Bone marrow (tissue), 2 donors: ENCODE measurements at places on chromosomes 6 and 20.

DNA sequence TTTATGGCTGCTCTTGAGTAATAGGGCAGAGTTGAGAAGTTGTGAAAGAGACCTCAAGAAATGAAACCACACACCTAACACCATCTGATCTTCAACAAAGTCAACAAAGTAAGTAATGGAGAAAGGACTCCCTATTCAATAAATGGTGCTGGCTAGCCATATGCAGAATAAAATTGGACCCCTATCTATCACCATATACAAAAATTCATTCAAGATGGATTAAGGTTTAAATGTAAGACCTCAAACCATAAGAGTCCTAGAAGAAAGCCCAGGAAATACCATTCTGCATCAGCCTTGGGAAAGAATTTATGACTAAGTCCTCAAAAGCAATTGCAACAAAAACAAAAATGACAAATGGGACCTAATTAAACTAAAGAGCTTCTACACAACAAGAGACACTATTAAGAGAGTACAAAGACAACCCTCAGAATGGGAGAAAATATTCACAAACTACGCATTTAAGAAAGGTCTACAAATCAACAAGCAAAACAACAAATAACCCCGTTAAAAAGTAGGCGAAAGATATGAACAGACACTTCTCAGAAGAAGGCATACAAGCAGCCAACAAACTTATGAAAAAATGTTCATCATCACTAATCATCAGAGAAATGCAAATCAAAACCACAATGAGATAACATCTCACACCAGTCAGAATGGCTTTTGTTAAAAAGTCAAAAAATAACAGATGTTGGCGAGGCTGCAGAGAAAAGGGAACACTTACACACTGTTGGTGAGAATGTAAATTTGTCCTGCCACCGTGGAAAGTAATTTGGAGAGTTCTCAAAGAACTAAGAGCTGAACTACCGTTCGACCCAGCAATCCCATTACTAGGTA is 4.0 kb downstream of the MAP3K5 start:
- DNase-seq, result no peak

DNA sequence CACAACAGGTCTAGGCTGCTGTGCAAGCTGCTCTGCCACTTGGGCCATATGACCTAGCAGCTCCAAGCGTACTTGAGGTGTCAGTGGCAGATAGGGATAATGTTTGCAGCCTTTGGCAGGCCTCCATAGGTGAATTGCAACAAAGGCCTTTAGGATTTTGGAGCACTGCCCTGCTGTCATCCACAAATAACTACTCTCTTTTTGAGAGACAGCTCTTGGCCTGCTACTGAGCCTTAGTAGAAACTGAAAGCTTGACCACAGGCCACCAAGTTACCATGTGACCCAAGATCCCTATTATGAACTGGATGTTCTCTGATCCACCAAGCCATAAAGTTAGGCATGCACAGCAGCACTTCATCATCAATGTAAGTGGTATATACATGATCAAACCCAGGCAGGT is 29.9 kb downstream of the FBXO30 start:
- DNase-seq, result no peak

- no peak for DNase-seq
Observed at GRCh38 chr6:157622427-157622826, 200.6 kb upstream of the SNX9 start.

DNA sequence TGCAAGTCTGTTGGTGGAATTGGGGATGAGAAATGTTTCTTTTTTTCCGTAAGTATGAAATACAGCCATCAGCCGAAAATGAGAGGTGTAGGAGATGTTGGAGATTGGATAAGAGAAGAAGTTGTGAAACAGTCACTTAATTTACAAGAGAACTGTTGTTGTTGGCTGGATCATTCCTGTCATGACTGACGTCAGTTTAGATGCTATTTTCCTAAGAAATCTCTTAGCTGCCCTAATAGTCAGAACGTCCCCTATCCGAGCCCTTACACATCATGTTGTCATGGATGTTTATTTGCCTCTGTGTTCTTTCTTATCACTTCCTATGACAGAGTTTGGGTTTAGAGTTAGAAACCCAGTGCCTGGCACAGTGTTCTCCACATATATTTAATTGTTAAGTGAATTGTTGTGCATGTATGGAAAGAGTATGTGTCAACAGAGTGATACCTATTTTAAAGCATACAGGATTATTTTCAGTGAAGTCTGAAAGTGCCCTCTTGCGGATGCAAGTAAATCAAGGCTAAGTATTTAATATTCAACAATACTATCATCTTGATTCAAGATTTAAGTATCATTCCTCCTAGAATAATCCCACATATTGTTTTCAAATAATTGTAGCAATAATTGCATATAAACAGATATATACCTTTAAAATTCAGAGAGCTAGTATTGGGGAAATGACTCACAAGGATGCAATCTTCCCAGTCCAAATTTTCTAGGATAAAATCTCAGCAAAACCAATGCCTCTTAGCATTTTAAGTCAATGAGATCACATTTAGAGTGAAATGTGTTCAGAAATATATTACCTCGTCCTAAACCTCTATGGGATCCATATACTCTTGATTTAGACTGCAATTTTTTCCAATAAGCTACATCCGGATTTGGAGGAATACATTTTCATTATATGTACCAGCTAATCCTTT is 309.9 kb upstream of the NOX3 start:
- no peak for DNase-seq

DNA sequence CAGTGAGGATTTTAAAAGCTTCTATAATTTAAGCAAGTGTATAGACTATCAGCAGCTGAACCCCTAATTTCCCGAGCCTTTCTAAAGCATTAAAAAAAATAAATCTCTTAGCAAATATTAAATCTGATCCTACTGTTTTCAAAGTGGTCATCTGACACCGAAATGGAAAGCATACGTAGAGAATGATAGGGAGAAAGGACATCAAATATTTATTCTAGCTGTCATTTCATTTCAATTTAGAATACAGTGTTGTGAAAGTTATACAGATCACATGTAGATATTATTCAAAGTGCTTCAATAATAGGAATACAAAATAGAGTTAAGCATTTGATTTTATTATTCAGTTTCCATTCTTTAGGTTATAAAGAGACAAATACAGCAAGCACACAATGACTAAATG is 61.9 kb upstream of the PKIB start:
- no peak for DNase-seq

- no peak for DNase-seq
Observed at GRCh38 chr20:11849270-11849915, 68.3 kb upstream of the BTBD3 start.

GRCh38 chr6:40393641-40394040 is 193.5 kb downstream of the LRFN2 start:
- no peak for DNase-seq

DNA sequence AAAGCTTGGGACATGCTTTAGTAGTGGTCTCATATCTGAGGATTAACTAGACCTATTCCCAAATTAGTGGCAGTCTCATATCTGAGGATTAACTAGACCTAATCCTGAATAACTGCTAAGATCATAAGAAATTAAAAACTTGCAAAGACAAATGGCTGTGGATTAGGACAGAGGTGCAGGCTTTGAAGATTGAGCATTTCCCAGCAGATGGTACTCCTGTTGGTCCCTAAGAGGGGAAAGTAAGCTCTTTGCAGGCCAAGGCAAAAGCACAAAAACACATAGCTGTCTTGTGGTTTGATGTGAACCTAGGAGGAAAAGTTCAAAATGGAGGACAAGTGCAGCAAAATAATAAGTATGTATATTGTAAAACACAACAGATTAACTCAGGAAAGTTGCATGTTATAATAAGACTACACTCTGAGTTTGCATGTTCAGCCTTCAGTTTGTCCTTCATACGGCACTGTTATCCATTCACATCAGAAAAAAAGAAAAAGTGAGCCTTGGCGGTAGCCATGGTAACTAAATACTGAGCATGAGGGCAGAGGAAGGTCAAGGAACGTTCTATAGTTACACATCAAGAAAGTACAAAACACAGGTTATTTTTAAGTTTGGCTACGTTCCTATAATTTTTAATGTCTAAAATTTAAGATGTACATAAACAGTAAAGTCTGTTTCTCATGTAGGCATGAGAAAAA is 62.8 kb downstream of the FILIP1 start:
- DNase-seq, result no peak

GRCh38 chr6:46626228-46626909 is 26.2 kb downstream of the CYP39A1 start:
- no peak for DNase-seq

GRCh38 chr6:56708810-56709597 is 66.3 kb upstream of the DST start:
- peak; percentile 32 for DNase-seq

DNA sequence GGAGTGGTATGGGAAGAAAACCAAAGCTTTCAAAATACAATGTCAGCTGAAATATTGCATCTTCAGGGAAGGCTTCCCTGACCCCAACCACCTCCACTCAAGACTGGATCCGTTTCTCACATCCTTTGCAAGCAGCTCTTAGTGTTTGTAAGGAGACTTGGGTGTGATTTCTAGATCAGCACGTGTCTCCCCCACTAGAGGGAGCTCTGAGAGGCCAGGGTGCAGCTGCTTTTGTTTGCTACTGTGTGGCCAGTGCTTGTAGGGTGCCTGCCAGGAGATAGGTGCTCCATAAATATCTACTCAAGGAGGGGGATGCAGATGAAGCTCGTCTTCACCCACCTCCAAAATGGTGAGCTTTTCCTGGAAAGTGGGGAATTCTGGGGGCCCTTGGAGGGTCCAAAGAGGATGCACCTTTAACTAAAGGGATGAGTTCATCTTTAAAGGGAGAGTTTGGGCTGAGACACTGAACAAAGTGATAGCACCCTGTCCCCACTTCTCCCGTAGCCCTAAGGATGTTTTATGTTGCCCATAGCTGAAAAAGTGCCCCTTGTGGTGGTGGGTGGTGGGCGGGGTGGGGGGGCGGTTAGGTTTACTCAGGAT is 52.6 kb upstream of the MAFB start:
- DNase-seq, result peak; percentile 19

DNA sequence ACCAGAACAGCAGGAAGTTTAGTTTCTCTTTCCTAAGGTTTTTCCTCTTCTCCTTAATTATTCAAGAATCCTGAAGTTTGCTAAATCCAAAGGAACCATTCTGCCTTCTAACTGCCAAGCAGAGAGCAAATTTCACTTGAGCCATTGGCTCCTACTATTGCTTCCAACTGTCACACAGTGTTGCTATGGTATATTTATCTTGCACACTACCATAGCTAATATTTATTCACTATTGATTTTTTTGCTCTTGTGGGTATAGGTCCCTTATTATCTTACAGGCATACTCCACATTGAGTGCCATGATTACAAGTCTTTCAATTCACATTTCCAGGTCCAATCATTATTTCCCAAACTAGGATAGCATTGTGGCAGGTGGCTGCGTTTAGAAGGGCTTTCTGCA is 266.7 kb upstream of the FLRT3 start:
- DNase-seq, result no peak

DNA sequence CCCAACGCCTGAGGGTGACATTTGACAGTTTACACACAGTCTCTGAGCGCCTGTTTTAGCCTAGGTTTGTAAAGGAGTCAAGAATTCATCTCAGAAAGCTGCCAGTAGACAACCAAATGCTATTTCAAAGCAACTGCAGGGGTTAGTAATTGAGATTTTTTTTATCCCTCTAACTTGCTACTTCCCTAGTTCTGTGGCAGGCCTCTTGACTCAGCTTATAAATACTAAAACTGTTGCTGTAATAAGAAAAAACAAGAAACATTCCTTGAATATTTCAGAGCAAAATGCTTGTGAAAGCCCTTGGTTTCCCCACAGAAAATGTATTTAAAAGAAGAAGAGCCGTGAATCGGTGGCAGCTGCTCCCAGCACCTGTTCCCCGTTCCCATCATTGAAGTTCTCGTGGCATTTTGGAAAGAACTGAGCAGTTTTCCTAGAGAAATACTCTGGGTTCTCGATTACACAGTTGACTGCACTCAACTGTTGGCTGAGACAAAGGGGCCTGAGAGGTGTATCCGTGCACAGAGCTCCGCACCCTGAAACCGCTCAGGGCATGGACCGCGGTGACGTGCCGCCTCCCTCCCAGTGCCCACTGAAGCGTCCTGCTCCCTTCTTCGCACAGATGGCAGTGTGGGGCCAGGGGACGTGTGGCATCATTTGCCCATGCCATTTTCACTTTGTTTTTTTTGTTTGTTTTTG is 20.9 kb downstream of the DLL1 start:
- DNase-seq, result no peak

DNA sequence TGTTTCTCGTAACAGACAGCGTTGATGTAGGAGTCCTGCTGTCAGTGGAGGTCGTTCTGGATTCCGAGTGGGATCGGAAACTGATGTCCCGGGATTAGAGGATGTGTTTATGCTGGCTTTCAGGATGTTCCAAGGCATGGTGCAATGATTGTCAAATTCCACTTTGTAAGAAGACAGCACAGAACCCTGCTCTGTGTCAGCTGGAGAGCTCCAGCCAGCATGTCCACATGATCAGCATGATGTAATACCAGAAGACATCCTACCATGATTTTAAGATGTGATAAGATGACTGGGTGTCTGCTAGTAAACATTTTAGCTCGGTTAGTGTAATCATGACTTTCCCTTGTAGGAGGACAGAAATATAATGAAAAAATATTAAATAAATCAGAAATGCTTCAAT is 20.3 kb downstream of the ENPP1 start:
- no peak for DNase-seq

DNA sequence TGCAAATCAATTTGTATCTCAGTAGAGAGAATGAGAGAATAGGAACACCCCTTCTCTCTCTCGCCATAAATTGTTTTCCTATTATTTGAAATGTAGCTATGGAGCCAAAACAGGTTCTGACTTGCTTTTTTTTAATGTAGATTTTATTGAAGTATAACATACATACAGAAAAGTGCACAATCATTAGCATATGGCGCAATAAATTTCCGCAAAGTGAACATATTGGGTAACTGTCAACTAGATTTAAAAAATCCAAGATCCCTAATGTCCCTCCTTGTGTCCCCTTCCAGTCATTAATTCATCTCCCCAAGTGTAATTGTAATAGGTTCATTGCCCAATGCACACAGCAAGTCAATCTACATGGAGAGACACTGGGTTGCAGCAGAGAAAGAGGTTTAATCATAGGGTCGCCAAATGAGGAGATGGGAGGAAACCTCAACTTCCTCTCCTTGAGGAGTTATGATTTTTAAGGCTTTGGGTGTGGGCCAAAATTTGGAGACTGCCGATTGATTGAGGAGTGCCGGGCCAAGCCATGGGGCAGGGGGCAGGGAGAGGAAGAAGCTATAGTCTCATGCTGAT is 43.3 kb upstream of the TGM3 start:
- DNase-seq, result peak; percentile 16

DNA sequence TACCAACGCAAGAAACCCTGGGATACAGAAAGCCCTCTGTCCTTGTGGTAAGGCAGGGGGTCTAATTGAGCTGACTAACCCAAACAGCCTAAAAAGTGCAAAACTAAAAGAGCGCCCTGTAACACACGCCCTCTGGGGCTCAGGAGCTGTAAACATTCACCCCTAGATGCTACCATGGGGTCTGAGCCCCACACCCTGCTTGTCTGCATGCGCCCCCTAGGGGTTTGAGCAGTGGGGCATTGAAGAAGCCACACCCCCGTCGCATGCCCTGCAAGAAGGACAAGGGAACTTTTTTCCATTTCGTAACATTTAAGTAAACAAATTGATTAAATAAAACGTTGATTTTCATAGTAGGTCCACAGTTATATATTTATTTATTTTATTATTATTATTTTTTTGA is 616.9 kb upstream of the MAN1A1 start:
- no peak for DNase-seq
